Testis (tissue), 5 donors: ENCODE measurements at places on chromosomes 11 and 22. TPM values are rescaled to one million over a fixed set of nuclear protein-coding genes. Genes with fewer than 3 reads are reported as not detected.

The CTSW gene
- 0.71 TPM for total RNA-seq

DNA sequence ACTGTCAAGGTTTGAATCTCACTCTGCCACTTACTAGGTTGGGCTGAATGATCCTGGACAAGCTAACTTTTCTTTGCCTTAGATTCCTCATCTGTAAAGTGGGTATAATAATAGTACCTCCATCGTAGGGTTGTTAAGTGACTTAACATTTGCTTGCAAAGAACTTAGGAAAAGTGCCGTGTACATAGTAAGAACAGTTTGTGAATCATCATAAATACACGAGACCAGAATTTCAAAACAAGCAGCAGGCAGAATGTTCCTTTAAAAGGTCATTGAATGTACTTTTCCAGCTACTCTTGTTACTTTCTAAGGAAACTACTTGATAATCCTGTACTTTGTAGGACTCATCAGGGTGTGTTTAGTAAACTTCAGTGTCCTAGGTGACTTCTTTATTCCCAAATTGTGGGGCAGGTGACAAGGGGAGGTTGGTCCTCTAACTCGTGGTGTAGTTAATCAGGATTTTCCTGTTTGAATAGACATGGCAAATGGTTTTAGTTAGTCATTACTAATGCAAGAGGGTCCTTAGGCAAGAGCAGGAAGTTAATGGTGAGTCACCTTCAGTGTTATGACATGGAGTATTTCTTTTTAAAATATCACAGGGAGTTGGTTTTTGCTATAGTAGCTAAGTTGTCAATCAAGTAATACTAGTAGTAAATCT is 67.9 kb downstream of the YAP1 start:
- no peak for DNase-seq
- H3K4me3 ChIP-seq, result no peak overlapping the region
- no peaks in the 10 kb centered on the region for H3K4me1 ChIP-seq
- no peaks in the 10 kb centered on the region for H3K27me3 ChIP-seq
- peak overlapping the region; percentile 3 for H3K27ac ChIP-seq

The OR4D10 gene
- total RNA-seq, result not detected

DNA sequence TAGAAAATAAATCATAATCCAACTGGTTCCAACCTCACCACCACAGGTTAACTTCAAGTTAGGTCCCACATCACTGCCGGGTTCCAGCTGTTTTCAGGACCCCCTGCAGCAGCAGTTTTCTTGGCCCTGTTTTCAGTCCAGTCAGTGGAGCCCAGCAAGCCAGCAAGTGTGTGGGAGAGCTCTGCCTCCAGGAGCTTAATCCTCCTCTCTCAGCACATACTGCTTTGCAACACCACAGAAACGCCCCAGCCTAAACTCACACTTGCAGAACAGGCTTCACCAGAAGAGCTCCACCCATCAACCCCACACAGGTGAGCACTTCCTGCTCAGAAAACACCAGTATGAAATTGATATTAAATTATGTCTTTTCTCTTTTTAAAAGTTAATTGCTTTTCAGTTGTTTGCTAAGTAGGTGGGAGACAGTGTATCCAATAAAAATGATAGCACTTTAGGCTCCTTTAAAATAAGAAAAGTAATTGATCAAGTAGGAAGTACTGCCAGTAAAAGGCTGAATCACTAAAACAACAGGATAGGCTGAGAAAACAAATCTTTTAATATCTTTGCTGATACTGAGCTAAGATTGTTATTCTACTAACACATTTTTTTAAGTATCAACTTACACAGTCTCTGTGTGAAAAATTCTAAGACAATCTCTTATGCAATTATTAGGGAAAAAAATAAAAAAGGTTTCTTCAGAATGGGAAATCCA is 81.5 kb upstream of the TP53AIP1 start:
- H3K4me3 ChIP-seq, result no peak overlapping the region
- no peak overlapping the region for H3K27ac ChIP-seq
- H3K4me1 ChIP-seq, result no peaks in the 10 kb centered on the region
- no peaks in the 10 kb centered on the region for H3K36me3 ChIP-seq

The PNPLA5 gene
- total RNA-seq, result not detected

GRCh38 chr11:7651700-7652099 is 21.6 kb downstream of the CYB5R2 start:
- H3K27me3 ChIP-seq, result no peaks in the 10 kb centered on the region
- H3K4me1 ChIP-seq, result peaks cover 13% of the 10 kb centered on the region
- DNase-seq, result peak; percentile 68
- no peak overlapping the region for H3K4me3 ChIP-seq
- no peaks in the 10 kb centered on the region for H3K36me3 ChIP-seq

The WNT11 gene
- total RNA-seq, result 2.8 TPM

DNA sequence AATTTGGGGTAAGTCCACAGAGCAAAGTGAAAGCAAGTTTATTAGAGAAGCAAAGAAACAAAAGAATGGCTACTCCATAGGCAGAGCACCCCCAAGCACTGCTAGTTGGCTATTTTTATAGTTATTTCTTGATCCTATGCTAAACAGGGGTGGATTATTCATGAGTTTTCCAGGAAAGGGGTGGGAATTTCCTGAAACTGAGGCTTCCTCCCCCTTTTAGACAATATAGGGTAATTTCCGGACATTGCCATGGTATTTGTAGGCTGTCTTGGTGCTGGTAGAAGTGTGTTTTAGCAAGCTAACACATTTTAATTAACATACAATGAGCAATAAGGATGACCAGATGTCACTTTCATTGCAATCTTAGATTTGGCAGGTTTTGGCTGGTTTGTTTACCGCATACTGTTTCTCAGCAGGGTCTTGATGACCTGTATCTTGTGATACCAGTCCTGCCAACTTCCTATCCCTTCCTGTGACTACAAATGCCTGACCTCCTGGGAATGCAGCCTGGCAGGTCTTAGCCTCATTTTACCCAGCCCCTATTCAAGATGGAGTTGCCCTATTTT is 937 bp upstream of the C1QTNF6 start:
- no peak for DNase-seq
- no peaks in the 10 kb centered on the region for H3K36me3 ChIP-seq
- H3K4me3 ChIP-seq, result no peak overlapping the region
- H3K27ac ChIP-seq, result no peak overlapping the region
- peaks cover 17% of the 10 kb centered on the region for H3K4me1 ChIP-seq

The PYGM gene
- total RNA-seq, result 12.1 TPM

GRCh38 chr11:63933459-63933858 is 5.3 kb upstream of the NAA40 start:
- no peaks in the 10 kb centered on the region for H3K36me3 ChIP-seq
- H3K4me1 ChIP-seq, result no peaks in the 10 kb centered on the region
- no peak for DNase-seq
- no peak overlapping the region for H3K4me3 ChIP-seq
- no peaks in the 10 kb centered on the region for H3K27me3 ChIP-seq

The HBB gene
- total RNA-seq, result not detected
